ENCODE measurements at places on chromosomes 5 and 9. TPM values are rescaled to one million over a fixed set of nuclear protein-coding genes. Genes with fewer than 3 reads are reported as not detected.

The ITK gene
- total RNA-seq, result not detected

The PHF24 gene
- total RNA-seq, result not detected

The LMAN2 gene
- total RNA-seq, result 502 TPM

The MELK gene
- 95.3 TPM for total RNA-seq

The RFX3 gene
- 0.72 TPM for total RNA-seq

The C8G gene
- not detected for total RNA-seq

The SOHLH1 gene
- total RNA-seq, result not detected

The PIP5K1B gene
- total RNA-seq, result not detected

The NOTCH1 gene
- 4.4 TPM for total RNA-seq

The SLC45A2 gene
- not detected for total RNA-seq

The FOXD4L4 gene
- total RNA-seq, result not detected

The ABHD17B gene
- 11.4 TPM for total RNA-seq

The MTMR12 gene
- total RNA-seq, result 11.7 TPM

The FOXD4L5 gene
- not detected for total RNA-seq

The SPZ1 gene
- not detected for total RNA-seq

The EMB gene
- total RNA-seq, result 4.1 TPM

The CTSV gene
- 4.0 TPM for total RNA-seq

The ARSI gene
- total RNA-seq, result 45.4 TPM

The LAMC3 gene
- total RNA-seq, result 2.4 TPM

The CAMK4 gene
- total RNA-seq, result 0.02 TPM
